ENCODE measurements at places on chromosomes 7 and 10.

DNA sequence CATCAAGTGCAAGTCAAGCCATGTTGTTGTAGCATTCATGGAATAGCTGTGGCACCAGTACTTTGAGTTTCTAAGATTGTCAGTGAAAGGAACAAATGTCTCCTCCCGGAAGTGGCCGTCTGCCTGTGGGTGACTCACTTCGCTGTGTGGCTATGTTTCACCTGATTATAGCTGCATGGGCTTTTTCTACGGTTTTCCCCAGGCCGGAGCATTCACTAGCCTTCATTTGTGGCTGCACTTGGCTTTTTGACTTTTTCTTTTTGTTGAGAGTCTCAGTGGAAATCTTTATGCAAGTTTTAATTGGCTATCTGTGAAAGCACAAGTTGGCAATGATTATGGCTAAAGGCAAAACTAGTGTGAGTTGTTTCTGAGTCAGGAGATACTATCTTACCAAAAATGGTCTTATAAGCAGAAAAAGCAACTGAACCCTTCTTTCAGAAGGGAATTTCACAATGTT lies 35.0 kb downstream of the SRI start:
- no peak for DNase-seq

DNA sequence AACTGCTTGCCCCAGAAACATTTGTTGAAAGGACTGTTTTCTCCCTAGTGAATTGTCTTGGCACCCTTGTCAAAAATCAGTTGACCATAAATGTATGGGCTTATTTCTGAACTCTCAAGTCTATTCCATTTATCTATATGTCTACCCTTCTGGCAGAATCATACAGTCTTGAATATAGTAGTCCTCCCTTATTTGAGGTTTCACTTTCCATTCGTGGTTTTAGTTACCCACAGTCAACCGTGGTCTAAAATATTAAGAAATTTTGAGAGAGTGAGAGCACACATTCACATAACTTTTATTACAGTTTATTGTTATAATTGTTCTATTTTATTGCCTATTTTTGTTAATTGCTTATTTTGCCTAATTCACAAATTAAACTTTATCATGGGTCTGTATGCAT lies 17.4 kb upstream of the CEP41 start:
- DNase-seq: peak; percentile 28

DNA sequence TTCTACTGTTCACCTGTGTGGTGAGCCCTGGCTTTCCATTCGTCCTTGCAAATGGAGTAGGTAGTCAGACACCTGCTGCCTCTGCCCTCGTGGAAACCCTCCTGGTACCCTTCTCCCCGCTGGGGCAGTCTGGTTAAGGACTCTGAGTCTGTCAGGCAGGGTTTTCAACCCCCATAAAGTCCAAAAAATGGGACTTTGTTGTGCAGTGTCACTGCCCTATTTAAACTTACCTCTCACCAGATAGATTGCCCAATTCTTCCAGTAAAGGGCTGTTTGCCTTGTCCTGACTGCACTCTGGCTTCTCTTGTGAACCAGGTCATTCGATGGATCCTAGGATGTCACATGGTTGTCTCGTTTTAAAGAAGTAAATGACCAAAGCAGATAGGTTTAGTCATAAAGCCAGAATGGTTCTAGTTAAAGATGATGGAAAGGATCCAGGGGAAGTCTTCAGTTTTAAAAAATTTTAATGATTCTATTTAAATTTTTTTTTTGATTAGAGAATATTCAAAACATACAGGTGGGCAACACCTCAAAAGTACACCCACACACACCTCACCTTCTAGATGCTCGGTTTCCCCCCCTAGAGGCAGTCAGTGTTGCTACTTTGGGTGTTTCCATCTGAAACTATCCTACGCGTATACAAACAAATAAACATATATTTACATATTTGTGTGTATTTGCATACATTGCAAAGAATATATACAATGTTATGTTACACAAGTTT lies 22.0 kb downstream of the TMEM176B start:
- DNase-seq: no peak

DNA sequence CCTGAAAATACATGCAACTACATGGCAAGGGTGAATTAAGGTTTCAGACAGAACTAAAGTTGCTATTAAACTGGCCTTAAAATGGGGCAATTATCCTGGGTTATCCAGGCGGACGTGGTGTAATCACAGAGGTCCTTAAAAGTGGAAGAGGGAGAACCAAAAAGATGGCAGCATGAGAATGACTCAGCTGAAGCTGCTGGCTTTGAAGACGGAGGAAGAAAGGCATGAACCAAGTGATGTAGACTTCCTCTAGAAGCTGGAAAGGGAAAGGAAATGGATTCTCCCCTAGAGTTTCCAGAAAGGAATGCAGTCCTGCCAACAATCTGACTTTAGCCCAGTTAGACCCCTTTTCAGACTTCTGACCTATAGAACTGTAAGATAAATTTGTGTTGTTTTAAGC lies 27.0 kb upstream of the UBN2 start:
- no peak for DNase-seq

- no peak for DNase-seq
Observed at GRCh38 chr7:2807460-2807844, 36.7 kb downstream of the GNA12 start.

- DNase-seq: no peak
Observed at GRCh38 chr7:48177271-48177670, 6.0 kb downstream of the ABCA13 start.

GRCh38 chr7:94052398-94053180 lies 48.4 kb upstream of the BET1 start:
- no peak for DNase-seq

DNA sequence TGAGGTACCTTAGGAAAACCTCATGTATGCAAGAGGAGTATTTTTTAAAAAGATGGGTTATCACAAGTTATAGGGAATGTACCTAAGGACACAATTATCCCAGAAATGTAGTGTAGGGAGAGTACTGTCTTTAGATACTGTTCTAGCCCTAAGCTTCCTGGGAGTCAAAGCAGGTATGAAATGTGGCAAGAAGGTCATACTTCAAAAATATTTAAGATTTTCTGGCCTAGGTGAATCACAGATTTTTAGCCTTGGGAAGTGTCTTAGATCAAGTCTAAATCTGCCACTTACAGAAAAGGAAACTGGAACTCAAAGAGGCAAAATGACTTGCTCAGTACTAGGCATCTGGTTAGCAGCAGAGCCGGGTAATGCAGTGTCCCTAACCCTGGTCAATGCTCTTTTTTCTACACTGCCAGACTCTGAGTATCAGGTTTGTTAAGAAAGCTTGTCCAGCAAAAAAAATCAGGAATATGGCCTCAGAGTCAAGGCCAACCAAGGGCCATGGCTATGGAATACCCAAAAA lies 13.9 kb downstream of the PIK3AP1 start:
- DNase-seq: no peak

- no peak for DNase-seq
Observed at GRCh38 chr7:20030915-20031362, 186.2 kb downstream of the MACC1 start.

Measured in RPMI8226 (cell line).